ENCODE measurements at places on chromosomes 5 and 9.
A peak's percentile ranks its signal among the peaks of the same experiment; 100 is the strongest.

DNA sequence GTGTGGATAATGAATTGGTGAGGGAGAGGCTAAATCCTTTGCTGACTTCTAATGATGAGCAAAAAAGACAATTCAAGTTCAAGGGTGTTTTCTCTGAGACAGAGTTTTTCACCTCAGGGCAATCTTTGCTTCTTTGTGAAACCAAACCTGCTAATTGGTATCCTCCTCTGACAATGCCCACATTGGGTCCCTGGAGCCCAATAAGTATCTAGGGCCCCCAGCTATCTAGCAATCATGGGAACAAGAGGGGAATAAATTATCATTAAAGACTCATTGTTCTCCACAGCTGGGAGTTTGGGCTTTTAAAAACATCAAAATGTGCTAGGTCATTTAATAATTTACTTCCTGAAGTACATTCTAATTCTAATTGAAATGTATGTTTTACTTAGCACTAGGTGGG, 227.3 kb downstream of the TMEM167A start:
- DNase-seq: no peak

DNA sequence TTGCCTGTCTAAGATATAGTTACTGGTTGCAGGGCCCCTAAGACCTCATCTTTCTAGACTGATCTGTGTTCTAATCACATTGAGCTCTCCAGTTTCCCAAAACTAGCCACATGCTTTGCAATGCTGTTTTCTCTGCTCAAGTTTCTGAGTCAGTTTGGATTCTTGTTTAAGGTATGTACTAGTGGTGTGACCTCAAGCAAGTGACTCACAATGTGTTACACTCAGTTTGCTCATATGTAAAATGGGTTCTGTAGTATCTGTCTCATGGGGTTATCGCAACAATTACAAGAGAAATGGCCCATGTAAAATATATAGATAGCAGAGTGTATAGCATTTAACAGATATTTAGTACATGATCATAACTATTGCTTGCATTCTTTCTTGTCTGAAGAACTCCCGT, 153.1 kb upstream of the ELL2 start:
- peak; percentile 76 for DNase-seq

- DNase-seq: peak; percentile 50
These were observed 1.6 kb upstream of the DHFR start for GRCh38 chr5:80656425-80656824.

DNA sequence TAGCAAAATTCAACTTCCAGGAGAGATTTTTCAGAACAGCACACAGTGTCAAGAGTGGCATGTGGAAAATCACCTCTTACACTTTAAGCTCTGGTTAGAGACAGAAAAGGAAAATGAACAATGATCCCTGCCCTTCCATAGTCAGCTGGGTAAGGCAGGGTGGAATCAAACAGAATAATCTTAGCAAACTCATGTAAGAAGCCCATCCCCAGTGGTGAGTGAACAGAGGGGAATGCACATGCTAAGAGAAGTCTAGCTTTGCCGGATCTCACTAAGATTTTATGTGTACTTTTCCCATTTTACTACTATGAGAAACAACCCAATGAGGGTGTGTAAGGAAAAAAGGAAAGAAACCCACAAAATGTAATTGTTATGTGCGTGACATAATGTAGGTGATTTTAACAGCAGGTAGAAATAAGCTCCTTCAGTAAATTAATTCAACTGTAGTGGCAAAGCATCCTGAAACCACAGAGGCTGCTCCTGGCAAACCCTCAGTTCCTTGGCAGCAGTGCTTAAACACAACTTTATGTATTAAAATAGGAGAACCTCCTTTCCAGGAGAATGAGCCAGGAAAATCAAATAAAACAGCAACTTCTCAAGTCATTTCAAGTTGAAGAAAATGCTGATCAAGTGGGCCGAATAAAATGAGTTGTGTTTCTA, 366.0 kb upstream of the TRPC7 start:
- no peak for DNase-seq

- DNase-seq: peak; percentile 8
These were observed 317.8 kb downstream of the PRDM9 start for GRCh38 chr5:23825196-23825595.

DNA sequence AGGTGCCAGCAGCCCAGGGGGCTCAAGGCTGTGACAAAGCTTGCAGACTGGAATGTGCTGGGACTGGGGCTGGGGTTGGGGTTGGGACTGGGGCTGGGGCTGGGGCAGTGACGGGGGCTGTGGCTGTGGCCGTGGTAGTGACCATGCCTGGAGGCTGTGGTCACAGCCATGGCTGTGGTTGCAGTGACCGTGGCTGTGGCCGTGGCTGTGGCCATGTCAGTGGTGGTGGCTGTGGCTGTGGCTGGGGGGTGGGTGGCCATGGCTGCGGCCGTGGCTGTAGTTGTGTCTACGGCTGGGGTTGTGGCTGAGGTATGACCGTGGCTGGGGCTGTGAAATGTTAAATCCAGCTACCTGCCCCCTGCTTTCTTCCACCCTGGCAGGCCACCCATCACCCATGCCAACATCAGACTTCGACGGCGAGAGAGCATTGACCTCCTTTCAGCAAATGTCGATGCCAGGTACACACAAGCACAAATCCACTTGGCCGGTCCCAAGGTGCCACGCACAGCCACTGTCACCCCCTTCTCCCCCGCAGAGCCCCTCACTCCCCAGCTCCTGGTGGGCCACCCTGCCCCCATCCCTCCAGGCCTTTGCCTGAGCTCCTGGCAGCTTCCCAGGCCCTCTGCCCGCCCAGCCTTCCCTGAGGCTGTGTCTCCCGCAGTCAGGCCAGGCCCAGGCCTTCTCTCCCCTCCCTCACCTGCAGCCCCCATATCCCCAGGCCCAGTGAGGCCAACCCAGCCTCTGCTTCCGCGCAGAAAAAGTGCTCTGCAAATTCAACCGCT, 15.3 kb downstream of the LCN9 start:
- no peak for DNase-seq

Measured in RKO (cell line).